Vagina (tissue), 2 donors: ENCODE measurements at places on chromosomes 7 and 10.

- DNase-seq = no peak
Measured at GRCh38 chr7:17194656-17195055, 103.8 kb upstream of the AHR start.

DNA sequence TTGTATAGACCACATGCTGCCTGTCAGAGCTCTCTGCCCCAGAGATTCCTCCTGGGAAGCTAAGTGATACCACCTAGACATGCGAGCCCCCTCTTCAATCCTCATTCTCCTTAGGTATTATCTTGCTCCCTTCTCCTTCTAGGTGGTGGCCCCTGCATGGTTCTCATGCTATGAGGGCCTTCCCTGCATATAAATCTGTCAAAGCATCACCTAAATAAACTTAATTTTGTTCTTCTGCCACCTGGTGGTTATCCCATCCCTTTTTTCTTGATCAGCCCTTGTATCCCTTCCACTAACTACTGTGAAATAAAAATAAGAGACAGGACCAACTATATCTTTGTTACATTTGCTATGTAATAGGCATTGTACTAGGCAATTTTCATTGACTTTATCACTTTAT is 242.1 kb downstream of the CDC14C start:
- no peak for DNase-seq

DNA sequence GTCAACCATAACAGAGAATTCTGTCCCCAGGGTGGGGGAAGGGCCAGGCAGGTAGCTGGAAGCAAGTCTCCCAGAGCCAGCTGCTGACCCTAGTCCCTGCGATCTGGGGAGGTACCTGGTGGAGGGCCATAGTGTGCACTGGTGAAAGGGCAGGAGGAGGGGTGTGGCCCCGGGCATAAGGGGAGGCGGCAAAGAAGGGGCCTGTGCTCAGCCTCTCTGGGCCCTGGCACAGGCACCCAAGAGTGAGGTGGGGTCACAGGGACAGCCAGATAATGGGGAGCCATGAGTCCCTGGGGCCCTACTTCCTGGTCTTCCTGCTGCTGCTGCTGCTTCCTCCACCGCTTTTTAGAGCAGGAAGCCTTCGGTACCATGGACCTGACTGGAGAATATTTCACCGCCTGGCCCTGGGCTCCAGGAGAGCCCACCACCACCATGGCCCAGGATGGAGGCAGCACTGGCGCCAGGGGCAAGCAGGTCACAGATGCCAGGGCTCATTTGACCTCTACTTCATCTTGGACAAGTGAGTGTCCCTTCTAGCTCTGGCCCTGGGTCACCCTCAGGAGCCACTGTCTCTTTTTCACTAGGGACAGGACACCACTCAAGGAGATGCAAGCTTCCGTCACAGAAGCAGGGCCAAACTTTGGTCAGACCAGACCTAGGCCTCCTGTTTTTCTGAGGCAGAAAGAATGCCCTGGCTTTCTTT is at the start of gene ANTXRL:
Gene ANTXRL (plus strand): TSS at position 7 of the 703 bp plus-strand sequence. CDS start 266 bp downstream, at position 273.
- DNase-seq = no peak

DNA sequence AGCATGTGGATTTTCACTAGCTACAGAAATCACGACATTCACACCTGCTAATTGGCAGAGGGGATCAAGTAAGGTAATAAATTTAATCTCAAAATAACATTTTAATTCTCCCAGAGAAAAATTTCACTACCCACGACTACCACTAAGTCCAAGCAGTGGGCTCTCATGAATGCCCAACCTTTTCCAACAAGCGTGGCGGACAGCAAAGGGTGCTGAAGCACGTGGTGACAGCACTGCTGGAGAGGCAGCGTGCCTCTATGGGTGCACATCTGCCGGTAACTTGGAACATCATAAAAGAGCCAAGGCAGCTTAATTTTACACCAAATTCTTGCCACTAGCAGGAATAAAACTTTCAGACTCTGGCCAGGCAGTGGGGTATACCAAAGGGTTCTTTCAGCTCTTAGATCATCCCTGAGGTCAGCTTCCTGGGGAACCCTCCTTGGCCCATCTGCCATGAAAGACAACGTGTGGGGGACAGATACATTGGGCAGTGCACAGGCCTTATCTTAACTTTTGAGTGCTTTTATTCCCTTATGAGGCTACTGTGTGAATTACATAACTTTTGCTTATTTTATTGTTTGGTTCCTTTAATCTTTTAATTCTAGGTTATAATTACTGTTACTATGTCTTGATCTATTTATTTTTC is 206.7 kb upstream of the KCTD7 start:
- DNase-seq = no peak

- DNase-seq = no peak
Measured at GRCh38 chr10:69829775-69830174, 28.1 kb downstream of the COL13A1 start.

GRCh38 chr7:55271661-55272060 is 93.5 kb upstream of the LANCL2 start:
- DNase-seq = no peak

DNA sequence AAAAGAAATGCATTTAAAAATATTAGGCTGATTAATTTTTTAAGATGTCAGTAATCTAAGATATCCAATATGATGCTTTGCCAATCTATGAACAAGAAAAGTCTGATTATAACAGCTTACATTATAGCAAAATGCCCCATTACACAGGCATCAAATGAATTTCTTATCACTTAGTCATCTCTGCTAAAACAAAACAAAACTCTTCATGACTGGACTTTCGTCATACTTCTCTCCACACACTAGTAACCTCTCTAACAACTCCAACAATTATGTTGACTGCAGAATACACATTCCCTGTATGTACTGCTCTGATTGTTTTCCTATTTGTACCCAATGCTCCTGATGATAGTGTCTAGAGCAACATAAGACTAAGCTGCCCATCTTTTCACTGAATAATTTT is 3.8 kb upstream of the MKI67 start:
- no peak for DNase-seq

GRCh38 chr10:48363617-48364355 is 57.3 kb downstream of the MAPK8 start:
- no peak for DNase-seq

DNA sequence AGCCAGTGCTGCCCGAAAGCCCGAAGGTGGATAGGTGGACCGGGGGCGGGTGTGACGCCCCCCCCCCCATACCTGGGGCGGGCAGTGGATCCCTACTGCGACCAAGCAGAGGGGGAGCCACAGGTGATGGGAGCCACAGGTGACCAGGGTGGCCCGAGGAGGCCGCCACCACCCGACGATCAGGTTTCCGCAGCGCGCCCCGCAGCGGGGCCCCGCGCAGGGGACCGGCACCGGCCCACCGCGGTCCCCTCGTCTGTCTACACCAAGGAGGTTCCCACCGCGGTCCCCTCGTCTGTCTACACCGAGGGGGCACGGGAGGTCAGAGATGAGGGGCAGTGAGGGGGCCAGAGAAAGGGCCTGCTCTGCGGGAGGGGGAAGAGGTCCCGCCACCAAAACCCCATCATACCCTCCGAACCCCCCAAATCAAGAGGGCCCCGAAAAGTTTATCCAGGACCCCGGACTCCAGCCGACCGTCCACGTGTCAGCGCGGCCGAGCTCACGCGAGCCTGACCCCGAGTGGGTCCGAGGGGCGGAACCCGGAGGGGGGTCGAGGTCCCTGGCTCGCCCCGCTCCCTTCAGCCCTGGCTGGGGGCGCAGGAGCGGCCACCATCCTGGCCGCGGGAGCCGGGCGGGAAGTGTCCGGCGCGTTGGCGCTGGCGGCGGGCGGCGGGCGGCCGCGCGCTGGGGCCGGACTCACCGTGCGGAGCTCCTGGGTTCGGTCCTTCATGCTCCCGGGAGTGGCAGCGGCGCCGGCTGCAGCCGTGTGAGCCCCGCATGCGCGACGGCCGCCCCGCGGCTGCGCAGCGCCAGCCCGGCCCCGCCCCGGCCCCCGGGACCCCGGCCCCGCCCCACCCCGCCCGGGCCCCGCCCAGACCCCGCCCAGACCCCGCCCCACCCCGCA is at the start of gene STX1A:
Gene STX1A (minus strand): TSS at position 765 of the 901 bp plus-strand sequence. CDS start 38 bp downstream, at position 727.
- no peak for DNase-seq

DNA sequence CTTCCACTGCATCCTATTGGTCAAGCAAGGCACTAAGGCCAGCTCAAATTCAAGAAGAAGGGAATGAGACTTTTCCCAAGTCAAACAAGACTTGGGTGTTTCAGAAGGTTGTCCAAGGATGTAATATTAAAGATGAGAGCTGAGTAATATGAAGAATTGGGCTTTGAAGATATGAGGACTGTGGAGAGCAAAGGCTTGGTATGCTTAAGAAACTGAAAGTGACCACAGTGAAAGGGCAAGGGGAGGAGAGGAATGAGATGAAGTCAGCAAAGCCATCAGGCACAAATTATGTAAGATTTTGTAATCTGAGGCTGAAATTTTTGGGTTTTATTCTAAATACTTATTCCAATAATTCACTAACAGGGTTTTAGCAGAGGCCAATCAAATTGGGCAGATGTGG is 38.6 kb upstream of the NPY start:
- DNase-seq = no peak

GRCh38 chr7:44460325-44460724 is 30.1 kb downstream of the NUDCD3 start:
- no peak for DNase-seq

DNA sequence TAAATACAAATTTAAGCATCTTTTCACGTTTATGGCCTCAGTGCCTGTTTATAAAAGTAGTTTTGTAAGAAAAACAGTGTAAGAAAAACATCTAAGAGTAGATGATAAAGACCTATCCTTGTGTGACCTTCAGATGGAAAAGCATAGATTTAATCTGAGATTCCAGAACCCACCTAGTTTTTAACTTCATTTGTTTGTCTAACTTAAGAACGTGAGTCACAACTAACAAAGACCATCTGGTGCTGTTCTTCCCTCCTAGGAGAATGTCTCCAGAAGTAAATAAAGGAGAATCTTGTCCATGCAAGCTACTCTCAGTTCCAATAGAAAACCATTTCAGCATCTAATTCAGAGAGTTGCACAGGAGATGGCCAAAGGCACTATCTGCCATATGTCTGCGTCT is 265.4 kb upstream of the C7orf33 start:
- DNase-seq = no peak

DNA sequence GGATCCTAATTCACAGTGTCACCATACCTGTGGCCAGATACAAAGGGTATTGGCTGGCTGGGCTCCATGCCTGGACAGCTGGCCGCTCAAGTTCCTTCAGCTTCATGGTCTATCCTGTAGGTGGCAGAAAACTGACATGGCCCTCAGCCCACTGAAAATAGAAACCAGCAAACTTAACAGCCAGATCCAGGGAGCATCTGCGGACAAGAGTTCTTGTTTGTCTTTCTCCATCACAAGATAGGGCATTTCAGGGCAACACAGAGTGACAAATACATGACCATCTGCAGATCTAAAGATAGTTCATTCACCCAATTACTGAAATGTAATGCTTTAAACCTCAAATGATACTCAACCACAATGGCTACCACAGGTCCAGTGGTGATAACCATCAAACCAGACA is 2.8 kb downstream of the SEC31B start:
- DNase-seq = no peak

DNA sequence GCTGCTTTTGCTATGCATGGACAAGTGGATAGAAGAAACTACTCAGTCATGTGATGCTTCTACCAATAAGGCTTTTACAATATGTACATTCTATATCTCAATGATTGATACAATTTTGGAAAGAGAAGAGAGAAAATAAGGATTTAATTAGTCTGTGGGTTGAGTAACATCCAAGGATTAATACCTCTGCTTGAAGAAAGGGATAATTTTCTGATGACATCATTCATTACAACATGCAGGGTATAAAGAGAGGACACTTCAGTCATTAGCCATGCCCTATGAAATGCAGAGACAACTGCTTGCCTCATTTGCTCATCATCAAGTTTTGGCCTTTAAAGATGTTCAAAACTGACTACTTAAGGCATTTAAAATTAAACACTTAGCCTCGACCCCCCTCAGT is 237.3 kb downstream of the AHR start:
- DNase-seq = no peak

- no peak for DNase-seq
Measured at GRCh38 chr7:28900311-28900710, 57.8 kb downstream of the TRIL start.
